ENCODE measurements at places on chromosomes 11 and 22. TPM values are rescaled to one million over a fixed set of nuclear protein-coding genes. Genes with fewer than 3 reads are reported as not detected.

DNA sequence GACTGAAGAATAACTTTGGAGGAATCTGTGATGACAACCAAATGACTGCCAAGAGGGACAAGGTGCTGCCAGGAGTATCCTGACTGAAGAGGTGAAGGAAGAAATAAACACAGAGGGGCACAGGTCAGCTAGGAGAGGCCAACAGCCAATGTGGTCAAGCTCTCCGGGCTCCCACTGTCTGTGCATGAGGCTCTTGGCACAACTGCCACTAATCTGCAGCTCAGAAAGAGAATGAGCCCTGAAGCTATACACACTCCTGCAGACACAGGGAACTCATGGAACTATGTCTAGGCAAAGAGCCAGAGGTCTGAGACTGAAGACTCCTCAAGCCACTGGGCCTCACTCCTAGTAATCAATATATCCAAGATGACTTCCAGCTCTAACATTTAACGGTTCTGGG, 7.0 kb downstream of the THRSP start:
- DNase-seq, result no peak

Gene PGA4
- total RNA-seq, result not detected

Gene DKK3
- total RNA-seq, result 156 TPM

Gene BACE1-AS
- 3.1 TPM for total RNA-seq

Gene PIM3
- 464 TPM for total RNA-seq

Gene ZNF280B
- 0.68 TPM for total RNA-seq

Gene CRYBA4
- not detected for total RNA-seq

Data from dermis blood vessel endothelial cell (primary cell).